ENCODE measurements at places on chromosomes 12 and 14.

GRCh38 chr12:97560350-97560749 lies 97.7 kb downstream of the RMST start:
- H3K27me3 ChIP-seq, result peaks cover 2% of the 10 kb centered on the region
- H3K36me3 ChIP-seq, result peaks cover 17% of the 10 kb centered on the region
- no peak for DNase-seq
- peak overlapping the region; percentile 14 for H3K4me3 ChIP-seq
- H3K4me1 ChIP-seq, result peaks cover 55% of the 10 kb centered on the region

DNA sequence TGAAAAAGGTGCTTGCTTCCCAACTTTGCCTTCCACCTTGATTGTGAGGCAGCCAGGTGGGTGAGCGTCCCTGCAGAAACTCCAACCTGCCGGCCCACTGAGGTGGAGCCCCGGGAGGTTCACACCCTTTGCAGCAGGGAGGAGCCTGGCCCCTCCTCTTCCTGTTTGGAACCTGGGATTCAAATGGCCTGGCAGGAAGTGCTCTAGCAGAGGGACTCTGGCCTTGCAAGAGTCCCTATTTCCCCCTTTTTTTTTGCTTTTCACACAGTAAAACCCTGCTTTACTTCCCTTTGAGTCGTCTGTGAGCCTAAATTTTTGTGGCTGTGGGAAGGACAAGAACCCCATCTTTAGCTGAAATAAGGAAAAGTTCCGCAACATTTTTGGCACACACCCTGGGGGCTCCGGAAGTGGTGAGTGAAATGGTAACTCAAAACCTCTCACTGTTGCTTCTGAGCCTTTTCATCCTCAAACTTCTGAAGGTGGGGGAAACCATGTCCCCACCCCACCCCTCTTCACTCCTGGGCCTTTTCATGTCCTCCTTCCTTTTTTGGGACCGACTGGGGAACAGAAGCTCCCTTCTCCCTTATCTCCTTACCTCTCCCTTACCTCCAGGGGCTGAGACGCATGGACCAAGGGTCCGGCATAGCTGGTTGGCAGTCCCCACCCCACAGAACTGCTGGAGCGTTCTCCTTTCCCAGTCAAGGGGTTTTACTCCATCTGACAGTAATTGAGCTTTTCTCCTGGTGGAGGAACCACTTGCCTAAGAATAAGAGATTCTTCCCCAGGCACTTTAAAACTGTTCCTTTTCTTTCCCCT lies 102.0 kb downstream of the KCNMB4 start:
- H3K36me3 ChIP-seq, result peaks cover 7% of the 10 kb centered on the region
- no peak overlapping the region for H3K4me3 ChIP-seq
- DNase-seq, result no peak
- no peaks in the 10 kb centered on the region for H3K27me3 ChIP-seq
- no peaks in the 10 kb centered on the region for H3K4me1 ChIP-seq

GRCh38 chr12:108744021-108744897 lies 12.9 kb upstream of the CORO1C start:
- H3K27me3 ChIP-seq, result no peaks in the 10 kb centered on the region
- H3K4me3 ChIP-seq, result no peak overlapping the region
- H3K27ac ChIP-seq, result peak overlapping the region; percentile 22
- H3K36me3 ChIP-seq, result no peaks in the 10 kb centered on the region
- DNase-seq, result no peak

- peaks cover 20% of the 10 kb centered on the region for H3K36me3 ChIP-seq
- no peak overlapping the region for H3K27ac ChIP-seq
- no peak for DNase-seq
- H3K27me3 ChIP-seq, result no peaks in the 10 kb centered on the region
- peaks cover 28% of the 10 kb centered on the region for H3K4me1 ChIP-seq
These were observed 390.2 kb downstream of the SOX5 start for GRCh38 chr12:23559268-23559753.

GRCh38 chr12:63836936-63837335 lies 7.6 kb upstream of the SRGAP1 start:
- no peak overlapping the region for H3K27ac ChIP-seq
- peaks cover 3% of the 10 kb centered on the region for H3K27me3 ChIP-seq
- H3K4me3 ChIP-seq, result no peak overlapping the region
- no peaks in the 10 kb centered on the region for H3K36me3 ChIP-seq
- DNase-seq, result no peak
